ENCODE measurements at places on chromosomes 5 and 9. TPM values are rescaled to one million over a fixed set of nuclear protein-coding genes. Genes with fewer than 3 reads are reported as not detected.

DNA sequence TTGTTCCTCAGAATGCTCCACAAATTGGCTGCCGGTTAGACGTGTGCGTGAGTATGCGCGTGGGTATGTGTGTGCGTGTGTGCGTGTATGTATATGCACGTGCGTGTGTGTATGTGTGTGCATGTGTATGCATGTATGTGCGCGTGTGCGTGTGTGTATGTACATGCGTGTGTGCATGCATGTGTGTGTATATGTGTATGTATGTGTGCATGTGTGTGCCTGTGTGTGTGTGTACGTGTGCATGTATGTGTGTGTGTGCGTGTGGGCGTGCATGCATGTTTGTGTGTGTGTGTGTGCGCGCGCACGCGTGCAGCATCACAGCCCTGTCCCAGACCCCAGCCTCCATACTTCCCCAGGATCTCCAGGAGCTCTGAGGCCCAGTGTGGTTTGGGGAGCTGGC lies 183.1 kb upstream of the IER5L start:
- H3K4me3 ChIP-seq = no peak overlapping the region
- DNase-seq = no peak
- no peaks in the 10 kb centered on the region for H3K36me3 ChIP-seq
- H3K27me3 ChIP-seq = no peaks in the 10 kb centered on the region
- H3K27ac ChIP-seq = no peak overlapping the region

- no peak for DNase-seq
- H3K27me3 ChIP-seq = no peaks in the 10 kb centered on the region
- no peak overlapping the region for H3K4me3 ChIP-seq
- H3K36me3 ChIP-seq = no peaks in the 10 kb centered on the region
- H3K4me1 ChIP-seq = peaks cover 38% of the 10 kb centered on the region
Measured at GRCh38 chr5:74042559-74042958, 416.6 kb downstream of the ARHGEF28 start.

DNA sequence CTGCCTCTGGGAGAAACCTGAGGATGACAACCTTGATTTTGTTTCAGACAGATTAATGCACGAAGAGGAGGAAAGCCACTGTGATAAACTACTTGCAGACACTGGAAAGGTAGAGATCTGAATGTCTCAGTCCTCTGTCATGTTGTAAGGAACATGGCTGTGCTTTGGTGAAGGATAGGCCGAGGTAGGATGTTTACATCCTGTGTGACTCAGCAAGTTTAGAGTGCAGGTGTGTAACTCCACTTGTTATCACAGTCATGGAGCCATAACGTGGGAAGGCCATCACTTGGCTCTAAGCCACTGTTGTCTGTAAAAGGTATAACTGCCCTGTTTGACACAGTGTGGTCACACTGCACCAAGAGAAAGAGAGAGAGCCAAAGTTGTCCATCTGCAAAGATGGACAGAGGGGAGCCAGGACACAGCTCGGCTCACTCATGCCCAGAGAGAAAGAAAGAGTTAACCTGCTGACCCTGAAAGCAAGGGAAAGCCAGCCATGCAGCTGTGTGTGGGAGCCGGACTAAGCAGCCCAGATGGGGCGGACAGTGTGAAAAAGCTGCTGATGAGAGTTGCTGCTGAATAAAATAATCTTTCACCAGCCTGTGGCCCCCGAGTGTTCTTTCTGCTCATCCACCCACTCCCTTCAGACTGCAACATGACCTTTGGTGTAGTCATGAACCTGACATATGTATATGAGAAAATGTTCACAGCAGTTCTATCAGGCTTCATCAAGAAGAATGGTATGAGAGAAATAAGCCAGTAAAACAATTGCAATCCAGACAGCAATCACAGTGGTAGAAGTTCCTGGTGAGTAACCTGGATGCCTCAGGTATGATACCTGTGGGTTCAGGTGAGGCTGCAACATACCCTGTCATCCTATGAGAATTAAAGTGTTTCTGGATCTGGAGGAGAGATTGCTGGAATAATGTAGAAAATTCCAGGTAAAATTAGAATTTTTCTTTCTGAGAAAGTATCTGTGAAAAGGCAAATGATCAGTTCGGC lies 115.9 kb downstream of the TARS1 start:
- no peaks in the 10 kb centered on the region for H3K27me3 ChIP-seq
- no peak overlapping the region for H3K4me3 ChIP-seq
- peaks cover 3% of the 10 kb centered on the region for H3K4me1 ChIP-seq

DNA sequence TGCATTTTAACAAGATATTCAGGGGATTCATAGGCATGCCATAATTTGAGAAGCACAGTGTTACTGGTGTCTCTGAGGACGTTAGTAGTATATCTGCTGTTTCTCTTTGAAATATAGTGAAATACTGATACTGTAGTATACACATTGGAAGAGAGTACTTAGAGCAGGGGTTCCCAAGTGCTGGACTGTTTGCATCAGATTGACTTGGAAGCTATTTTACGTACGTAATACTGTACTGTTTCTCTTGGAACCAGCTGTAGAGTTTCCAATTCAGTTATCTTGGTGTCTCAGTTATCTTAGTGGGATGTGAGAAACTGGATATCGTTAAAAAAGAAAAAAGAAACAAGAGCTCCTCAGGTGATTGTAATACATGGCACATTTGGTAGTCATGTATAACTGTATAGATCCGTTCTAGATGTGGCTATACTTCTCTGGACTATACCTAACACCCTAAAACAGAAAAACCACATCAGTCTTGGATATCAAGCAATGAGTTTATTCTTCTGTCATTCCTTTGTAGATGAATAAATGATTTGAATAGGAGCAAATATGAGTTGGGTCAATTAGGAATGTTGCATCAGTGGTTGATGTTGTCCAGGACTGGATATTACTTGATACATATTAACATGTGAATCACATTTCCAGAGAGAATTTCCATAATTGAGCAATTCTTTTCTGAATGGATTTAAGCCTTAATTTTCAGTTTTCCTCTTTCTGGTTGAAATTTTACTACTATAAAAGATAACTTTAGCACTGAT lies 33.4 kb downstream of the PRRC1 start:
- DNase-seq = no peak
- peaks cover 38% of the 10 kb centered on the region for H3K36me3 ChIP-seq
- peaks cover 21% of the 10 kb centered on the region for H3K4me1 ChIP-seq
- no peak overlapping the region for H3K4me3 ChIP-seq
- H3K27ac ChIP-seq = no peak overlapping the region

DNA sequence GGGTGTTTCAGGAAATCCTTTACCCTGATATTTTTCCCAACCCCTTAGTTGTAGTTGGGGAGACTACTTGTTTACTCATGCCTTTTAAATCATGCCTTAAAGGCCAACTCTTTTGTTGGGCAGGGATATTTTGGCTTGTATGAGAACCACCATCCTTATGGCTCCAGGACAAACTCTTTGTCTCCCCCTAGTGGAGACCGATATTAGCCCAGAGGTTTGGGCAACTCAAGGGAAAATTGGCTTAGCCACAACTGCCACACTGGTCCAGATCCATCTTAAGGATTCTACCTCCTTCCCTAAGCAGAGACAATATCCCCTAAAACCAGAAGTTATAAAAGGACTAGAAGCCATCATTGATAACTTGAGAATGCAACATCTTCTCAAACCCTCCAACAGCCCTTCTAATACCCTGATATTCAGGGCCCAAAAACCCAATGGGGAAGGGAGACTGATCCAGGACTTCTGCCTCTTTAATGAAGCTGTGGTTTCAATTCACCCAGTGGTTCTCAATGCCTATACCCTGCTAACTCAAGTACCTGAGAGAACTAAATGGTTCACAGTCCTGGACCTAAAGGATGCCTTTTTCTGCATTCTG lies 100.9 kb upstream of the HCN1 start:
- no peaks in the 10 kb centered on the region for H3K36me3 ChIP-seq
- H3K27me3 ChIP-seq = no peaks in the 10 kb centered on the region
- no peak overlapping the region for H3K4me3 ChIP-seq
- no peaks in the 10 kb centered on the region for H3K4me1 ChIP-seq
- no peak overlapping the region for H3K27ac ChIP-seq

Gene MEIKIN
- not detected for total RNA-seq

DNA sequence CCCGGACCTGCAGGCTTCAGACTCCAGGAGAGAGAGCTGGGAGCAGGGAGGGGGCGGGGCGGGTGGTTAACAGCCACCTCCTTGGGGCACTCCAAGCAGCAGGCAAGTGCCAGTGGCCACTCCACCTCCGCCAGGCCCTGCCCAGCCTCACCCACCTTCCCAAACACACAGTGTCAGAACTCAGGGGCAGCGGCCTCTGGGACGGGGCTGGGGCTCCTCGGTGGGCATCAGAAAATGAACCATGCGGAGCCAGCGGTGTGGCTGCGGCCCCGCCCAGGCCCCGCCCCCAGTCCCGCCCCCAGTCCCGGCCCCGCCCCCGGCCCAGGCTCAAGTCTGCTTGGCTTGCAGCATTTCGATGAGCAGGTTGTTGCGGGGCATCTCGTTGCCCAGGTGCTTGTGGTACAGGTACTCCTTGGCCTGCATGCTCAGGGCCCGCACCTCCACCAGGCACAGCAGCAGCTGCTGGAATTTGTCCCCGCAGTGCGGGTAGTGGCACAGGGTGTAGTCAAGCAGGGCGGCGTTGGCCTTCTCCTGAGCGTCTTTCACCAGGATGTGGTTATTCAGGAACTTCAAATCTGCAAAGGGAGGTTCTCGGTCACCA lies 24.7 kb downstream of the NR5A1 start:
- no peak overlapping the region for H3K27ac ChIP-seq
- H3K36me3 ChIP-seq = no peaks in the 10 kb centered on the region
- peaks cover 5% of the 10 kb centered on the region for H3K4me1 ChIP-seq

Gene C1QTNF3
- total RNA-seq = 2.6 TPM

DNA sequence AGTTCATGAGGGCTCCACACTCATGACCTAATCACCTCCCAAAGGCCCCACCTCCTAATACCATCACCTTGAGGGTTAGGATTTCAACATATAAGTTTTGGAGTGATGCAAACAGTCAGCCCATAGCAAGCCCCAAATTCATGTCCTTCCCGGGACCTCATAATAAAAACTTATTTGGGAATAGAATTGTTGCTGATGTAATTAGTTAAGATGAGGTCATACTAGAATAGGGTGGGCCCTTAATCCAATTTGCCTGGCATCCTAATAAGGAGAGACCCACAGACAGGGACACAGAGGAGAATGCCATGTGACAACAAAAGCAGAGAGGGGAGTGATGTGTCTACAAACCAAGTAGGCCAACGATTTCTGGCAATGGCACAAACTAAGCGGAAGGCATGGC lies 347.1 kb downstream of the ARHGEF28 start:
- no peak for DNase-seq
- H3K27ac ChIP-seq = no peak overlapping the region
- no peaks in the 10 kb centered on the region for H3K36me3 ChIP-seq
- H3K27me3 ChIP-seq = no peaks in the 10 kb centered on the region
- H3K4me1 ChIP-seq = peaks cover 18% of the 10 kb centered on the region
- no peak overlapping the region for H3K4me3 ChIP-seq

GRCh38 chr5:159416438-159416837 lies 86.2 kb upstream of the IL12B start:
- H3K36me3 ChIP-seq = no peaks in the 10 kb centered on the region
- H3K27me3 ChIP-seq = peaks cover 3% of the 10 kb centered on the region
- no peak overlapping the region for H3K27ac ChIP-seq

Gene PKD2L2
- not detected for total RNA-seq

- H3K27me3 ChIP-seq = no peaks in the 10 kb centered on the region
- H3K4me1 ChIP-seq = peaks cover 69% of the 10 kb centered on the region
- H3K27ac ChIP-seq = peak overlapping the region; percentile 91
- peak overlapping the region; percentile 2 for H3K4me3 ChIP-seq
- peaks cover 1% of the 10 kb centered on the region for H3K36me3 ChIP-seq
- no peak for DNase-seq
Measured at GRCh38 chr9:125649315-125649714, 57.7 kb downstream of the MAPKAP1 start.

Gene CSF2
- not detected for total RNA-seq

GRCh38 chr5:160188141-160189015 lies 40.9 kb upstream of the FABP6 start:
- peaks cover 2% of the 10 kb centered on the region for H3K36me3 ChIP-seq
- H3K27ac ChIP-seq = peak overlapping the region; percentile 61
- peaks cover 7% of the 10 kb centered on the region for H3K4me1 ChIP-seq
- H3K27me3 ChIP-seq = no peaks in the 10 kb centered on the region
- peak overlapping the region; percentile 54 for H3K4me3 ChIP-seq

GRCh38 chr5:1931604-1932231 lies 49.0 kb upstream of the IRX4 start:
- peak overlapping the region; percentile 66 for H3K4me3 ChIP-seq
- no peak for DNase-seq
- H3K27ac ChIP-seq = no peak overlapping the region
- no peaks in the 10 kb centered on the region for H3K4me1 ChIP-seq
- peaks cover 35% of the 10 kb centered on the region for H3K27me3 ChIP-seq

Gene C9
- not detected for total RNA-seq

GRCh38 chr5:893137-893506 lies 438 bp downstream of the TRIP13 start:
- DNase-seq = peak; percentile 67
- peaks cover 27% of the 10 kb centered on the region for H3K4me1 ChIP-seq
- H3K27me3 ChIP-seq = no peaks in the 10 kb centered on the region
- peak overlapping the region; percentile 94 for H3K4me3 ChIP-seq

DNA sequence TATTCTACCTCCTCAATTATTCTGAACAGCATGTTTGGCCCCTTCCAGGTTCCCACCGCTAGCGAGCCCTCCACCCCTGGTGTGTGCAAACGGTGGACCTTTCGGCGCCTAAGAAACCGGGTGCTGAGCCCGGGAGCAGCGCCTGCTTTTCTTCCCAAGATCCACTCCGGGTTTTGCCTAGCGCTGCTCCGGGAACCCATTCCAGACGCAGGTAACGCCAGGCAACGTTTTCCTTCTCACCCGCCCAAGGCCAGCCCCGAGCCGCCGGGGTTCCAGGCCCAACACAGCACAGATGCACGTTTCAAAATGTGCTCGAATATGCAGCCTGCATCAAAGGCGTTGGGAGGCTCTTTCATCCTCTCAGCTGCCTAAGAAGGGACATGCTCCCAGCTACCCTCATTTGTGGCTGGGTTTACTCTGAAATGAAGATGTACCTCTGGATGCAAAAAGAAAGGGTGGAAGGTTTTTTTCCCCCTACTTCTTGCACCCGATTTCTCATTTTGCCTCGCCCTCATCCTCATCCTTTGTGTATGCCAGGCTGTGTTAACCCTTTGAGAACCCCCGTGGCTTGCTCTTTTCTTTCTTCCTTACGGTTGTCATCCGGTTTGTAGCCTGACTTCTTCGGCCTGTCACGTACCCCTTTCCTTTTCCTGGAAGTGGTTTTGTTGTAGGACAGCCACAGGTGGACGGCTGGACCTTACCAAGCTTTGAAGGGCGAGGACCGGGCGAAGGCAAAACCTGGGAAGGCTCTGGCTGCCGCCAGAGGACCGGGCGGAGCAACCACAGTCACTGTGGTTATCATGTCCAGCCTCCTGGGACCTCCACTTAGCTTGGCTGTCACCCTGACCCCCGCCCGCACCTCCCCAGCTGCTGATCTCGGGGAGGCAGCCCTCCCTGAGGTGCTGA lies 226.9 kb downstream of the SMARCA2 start:
- H3K36me3 ChIP-seq = peaks cover 1% of the 10 kb centered on the region
- peak overlapping the region; percentile 80 for H3K4me3 ChIP-seq
- peaks cover 23% of the 10 kb centered on the region for H3K4me1 ChIP-seq
- H3K27me3 ChIP-seq = no peaks in the 10 kb centered on the region

Gene RNF180
- total RNA-seq = 6.4 TPM
